CD8-positive, alpha-beta memory T cell (primary cell): ENCODE measurements at places on chromosomes 12 and 14. TPM values are rescaled to one million over a fixed set of nuclear protein-coding genes. Genes with fewer than 3 reads are reported as not detected.

DNA sequence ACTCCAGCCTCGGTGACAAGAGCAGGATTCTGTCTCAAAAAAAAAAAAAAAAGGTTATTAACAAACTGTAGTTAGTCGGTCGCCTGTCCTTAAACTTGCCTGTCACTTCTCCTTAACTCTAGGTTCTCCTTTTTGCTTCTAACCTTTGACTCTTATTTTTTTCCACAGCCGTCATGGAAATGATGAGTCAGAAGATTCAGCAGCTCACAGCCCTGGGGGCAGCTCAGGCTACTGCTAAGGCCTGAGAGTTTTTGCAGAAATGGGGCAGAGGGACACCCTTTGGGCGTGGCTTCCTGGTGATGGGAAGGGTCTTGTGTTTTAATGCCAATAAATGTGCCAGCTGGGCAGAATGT, 418 bp upstream of the MYG1 start:
- no peak for DNase-seq
- peaks cover 46% of the 10 kb centered on the region for H3K4me1 ChIP-seq
- H3K36me3 ChIP-seq = peaks cover 20% of the 10 kb centered on the region
- H3K4me3 ChIP-seq = peak overlapping the region; percentile 87
- H3K27me3 ChIP-seq = no peaks in the 10 kb centered on the region
- H3K27ac ChIP-seq = peak overlapping the region; percentile 63

- H3K27me3 ChIP-seq = no peaks in the 10 kb centered on the region
- no peak overlapping the region for H3K27ac ChIP-seq
- no peak for DNase-seq
- H3K36me3 ChIP-seq = no peaks in the 10 kb centered on the region
These were observed 2.8 kb upstream of the SLC48A1 start for GRCh38 chr12:47770086-47770726.

- DNase-seq = peak; percentile 14
- H3K27ac ChIP-seq = no peak overlapping the region
- H3K4me1 ChIP-seq = peaks cover 20% of the 10 kb centered on the region
- H3K36me3 ChIP-seq = no peaks in the 10 kb centered on the region
- no peak overlapping the region for H3K4me3 ChIP-seq
- no peaks in the 10 kb centered on the region for H3K27me3 ChIP-seq
These were observed 2.3 kb downstream of the SPATS2 start for GRCh38 chr12:49369411-49370145.

DNA sequence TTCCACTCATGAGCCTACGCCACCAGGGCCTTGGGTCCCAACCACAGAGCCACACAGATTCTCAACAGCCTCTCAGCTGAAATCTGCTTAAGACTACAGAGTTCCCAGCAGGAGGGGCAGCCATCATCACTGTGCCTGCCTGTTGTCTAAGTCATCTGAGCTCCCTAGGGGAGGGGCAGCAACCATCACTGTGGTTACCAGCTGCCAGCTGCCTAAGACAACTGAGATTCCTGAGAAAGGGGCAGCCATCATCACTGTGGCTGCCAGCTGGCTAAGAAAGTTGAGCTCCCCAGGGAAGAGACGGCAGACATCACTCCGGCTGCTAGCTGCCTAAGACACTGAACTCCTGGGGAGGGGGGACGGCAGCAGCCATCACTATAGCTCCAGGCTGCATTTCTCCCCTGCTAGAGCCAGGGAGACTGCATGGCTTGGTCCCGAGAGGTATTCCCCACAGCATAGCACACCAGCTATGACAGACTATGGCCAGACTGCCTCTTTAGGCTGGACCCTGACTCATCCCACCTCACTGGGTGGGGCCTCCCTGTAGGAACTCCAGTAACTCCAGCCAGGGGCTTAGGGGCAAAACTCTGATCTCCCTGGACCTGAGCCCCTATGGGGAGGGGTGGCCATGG, 37.2 kb upstream of the C14orf132 start:
- H3K4me3 ChIP-seq = no peak overlapping the region
- no peaks in the 10 kb centered on the region for H3K4me1 ChIP-seq
- H3K27me3 ChIP-seq = peaks cover 7% of the 10 kb centered on the region
- H3K36me3 ChIP-seq = no peaks in the 10 kb centered on the region
- DNase-seq = no peak

DNA sequence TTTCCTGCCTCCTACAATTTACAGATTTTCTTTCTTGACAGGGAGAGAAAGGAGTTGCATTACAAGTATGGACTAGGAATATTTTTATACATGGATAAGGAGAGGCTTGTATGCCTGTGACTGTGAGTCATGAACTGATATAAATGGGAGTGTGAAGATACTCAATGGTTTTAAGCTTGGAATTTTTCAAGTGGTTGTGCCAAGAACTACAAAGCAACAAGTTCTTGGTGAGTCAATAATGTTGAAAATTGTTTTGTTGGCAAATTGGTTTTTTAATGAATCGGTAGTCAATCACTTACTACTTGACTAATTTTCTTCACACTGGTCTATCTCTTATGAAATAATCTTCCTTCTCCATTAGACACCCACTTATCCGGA, 58.9 kb upstream of the HMGA2 start:
- H3K4me3 ChIP-seq = no peak overlapping the region
- no peaks in the 10 kb centered on the region for H3K36me3 ChIP-seq
- no peak overlapping the region for H3K27ac ChIP-seq
- H3K4me1 ChIP-seq = no peaks in the 10 kb centered on the region

Gene HOXC12
- not detected for polyA plus RNA-seq

Gene SLC5A8
- not detected for polyA plus RNA-seq

Gene AHNAK2
- not detected for polyA plus RNA-seq

Gene NANOG
- not detected for polyA plus RNA-seq
